Stimulated activated CD4-positive, alpha-beta T cell treated with anti-CD3 and anti-CD28 coated beads, Interleukin-1b, Interleukin-23, amount 100 ng/mL, for 1 hour (primary cell): ENCODE measurements at places on chromosomes 2 and 18.
A peak's percentile ranks its signal among the peaks of the same experiment; 100 is the strongest.

DNA sequence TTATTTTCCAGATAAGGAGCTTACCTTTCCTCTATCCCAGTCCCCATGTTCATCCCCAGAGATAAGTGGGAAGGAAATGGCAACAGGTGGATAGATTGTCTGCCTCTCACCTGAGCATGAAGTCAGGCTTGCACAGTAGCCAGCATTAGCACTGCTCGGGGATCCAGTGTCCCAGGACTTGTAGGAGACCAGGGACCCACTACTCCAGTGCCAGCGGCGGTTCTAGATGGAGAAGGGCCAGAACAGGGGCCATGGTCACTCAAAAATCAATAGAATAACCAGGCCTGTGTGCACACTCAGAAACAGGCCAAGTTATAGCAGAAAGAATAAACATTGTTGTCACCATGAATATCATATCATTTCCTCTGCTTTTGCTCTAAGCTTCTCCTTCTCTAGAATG, 2.4 kb downstream of the REG1B start:
- DNase-seq, result no peak

GRCh38 chr2:23008440-23008839, 376.5 kb upstream of the KLHL29 start:
- DNase-seq, result no peak

DNA sequence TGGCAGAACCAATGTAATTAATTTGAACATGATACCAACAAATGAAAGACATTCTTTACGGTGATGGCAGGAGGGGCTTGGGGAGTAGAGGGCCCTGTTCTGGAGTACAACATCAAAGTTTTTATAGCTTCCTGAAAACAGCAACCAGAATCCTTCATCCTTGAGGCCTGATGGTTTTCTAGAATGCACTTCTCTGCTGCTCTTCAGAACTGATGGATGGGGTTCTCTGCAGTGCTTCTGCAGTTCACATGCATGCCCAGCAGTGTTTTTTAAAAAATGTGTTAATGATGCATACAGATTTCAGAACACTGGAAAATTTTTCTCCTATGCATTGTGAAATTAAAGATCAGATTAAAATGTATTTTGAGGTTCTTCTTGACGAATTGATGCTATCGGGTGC, 2.5 kb downstream of the LTBP1 start:
- no peak for DNase-seq

DNA sequence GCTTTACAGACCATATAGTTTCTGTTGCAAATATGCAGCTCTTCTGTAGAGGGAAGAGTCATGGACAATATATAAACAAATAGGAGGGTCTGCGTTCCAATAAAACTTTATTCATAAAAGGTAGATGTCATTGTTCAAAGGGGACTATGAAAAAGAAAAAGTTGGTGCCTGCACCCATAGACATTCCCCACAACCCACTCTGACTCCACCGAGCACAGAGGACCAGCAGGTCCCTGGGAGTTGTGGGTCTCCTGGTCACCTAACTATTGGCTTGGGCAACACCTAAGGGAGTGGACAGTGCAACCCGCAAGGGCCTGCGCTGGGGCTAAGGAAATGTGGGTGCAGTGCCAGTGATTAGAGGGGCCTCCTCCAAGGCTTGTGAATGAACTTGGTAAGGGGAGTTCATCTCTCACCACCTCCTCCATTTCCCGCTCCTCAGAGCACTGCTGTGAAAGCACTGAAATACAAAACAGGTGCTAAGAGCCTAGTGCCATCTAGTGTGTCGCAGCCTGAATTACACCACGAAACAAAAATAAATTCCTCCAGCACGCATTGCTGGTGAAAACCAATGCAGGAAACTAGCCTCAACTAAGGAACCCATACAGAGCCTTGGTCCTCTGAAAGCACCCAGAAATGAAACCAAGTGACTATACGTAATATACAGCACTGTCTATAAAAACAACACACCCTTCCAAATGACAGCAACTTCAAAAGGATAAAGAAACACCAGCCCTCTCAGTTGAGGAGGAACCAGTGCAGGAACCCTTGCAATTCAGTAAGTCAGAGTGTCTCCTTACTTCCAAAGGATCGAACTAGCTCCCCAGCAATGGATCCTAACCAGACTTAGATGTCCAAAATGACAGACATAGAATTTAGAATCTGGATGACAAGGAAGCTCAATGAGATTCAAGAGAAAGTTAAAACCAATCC, 166.6 kb downstream of the RNF144A start:
- DNase-seq, result no peak

- DNase-seq, result no peak
These were observed 196.0 kb upstream of the RAB12 start for GRCh38 chr18:8413189-8413588.

DNA sequence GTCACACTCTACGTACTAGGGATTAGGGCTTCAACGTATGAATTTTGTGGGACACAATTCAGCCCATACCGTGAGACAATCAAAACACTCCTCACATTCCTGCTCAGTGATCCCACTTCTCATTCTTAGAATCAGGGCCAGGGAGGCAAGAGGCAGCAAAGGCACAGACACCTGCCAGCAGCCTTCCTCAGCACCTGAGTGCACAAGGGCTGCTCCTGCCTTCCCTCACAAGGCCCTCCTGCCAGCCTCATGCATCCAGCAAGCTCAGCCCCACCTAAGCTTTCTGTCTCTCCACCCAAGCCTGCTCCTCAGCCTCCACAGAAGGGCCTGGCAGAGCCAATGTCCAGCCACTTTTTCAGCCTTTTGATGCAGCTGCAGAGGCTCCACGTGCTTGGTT, 141.6 kb downstream of the SP3 start:
- DNase-seq, result no peak

DNA sequence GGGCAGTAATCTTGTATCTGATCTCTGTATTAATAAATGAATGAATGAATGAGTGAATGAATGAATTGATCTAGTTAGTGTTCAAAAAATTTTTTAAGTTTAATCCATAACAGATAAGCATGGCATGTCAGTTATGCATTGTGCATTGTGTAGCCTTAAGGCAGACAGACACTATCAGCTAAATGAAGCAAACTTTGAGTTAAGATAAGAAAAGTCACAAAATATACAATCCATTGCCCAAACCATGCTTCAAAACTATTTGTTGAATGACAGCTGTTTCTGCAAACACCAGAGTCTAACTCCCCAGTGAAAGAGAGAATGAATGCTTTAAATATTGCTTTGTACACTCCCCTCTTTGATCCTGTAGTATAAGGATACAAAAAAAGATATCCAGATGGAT, 314.3 kb upstream of the ETAA1 start:
- DNase-seq, result no peak

DNA sequence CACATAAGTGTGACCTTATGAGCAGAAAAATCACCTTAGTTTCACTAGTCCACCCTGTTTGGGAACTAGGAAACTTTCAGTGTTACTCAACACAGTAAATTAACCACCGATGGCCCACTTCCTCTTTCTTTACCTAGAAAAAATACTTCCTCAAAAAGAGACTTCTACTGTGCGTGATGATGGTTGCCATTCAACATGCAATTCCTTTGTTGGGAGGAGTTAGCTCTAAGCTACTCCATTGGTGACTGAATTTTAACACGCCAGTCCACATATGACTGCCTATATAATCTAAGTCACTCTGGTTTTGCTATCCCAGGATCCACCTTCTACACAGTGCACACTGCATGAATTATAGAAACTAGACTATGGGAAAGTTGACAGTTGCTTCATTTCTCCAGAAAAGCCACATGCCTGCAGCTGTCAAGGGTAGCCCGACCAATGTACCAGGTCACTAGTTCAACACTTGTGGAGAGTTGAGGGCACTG, 47.8 kb upstream of the REG3G start:
- DNase-seq, result no peak

DNA sequence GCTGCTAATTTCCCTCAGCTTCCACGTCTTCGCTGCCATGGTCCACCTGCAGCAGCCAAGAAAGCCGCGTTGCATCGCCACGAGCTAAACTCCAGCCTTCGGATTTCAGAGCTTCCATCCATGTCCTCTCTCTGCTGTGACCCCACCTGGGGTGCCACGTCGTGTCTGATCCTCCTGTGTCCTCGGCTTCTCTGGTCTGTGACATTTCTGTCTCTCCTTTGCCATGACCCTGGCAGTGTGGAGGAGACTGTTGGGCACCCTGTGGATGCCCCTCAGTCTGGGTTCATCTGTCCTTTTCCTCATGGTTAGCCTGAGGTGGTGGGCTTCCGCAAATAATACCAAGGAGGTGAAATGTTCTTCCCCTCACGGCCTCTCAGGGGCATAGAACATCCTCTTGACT, 106.8 kb downstream of the RTP5 start:
- DNase-seq, result no peak

DNA sequence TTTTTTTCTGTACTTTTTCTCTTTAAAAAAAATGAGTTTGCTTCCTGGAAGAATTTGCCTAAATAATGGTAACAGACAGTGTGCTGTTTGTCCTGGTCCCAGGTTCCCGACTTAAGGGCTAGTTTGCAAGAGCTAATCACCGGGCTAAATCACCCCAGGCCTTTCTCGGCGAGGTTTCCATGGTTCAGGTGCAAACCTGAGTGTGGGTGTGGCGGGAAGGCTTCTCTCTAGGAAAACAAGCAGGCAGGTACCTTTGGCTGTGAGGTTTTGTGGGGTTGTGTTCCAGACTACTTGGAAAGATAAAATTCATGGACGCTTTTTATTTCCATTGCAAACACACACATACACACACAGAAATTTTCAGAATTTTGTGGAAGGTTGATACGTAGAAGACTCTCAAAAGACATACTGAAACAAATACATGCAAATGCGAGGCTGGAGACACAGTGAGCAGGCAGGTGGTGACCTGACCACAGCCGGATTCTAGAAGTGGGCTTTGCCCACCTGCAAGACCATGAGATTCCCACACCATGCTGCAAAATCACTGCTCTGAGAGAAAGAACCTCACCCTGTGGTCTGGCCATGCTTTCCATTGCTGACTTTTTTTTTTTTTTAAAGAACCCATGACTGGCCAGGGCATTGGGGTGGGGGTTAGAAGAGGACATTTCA, 815 bp downstream of the CNDP1 start:
- no peak for DNase-seq

DNA sequence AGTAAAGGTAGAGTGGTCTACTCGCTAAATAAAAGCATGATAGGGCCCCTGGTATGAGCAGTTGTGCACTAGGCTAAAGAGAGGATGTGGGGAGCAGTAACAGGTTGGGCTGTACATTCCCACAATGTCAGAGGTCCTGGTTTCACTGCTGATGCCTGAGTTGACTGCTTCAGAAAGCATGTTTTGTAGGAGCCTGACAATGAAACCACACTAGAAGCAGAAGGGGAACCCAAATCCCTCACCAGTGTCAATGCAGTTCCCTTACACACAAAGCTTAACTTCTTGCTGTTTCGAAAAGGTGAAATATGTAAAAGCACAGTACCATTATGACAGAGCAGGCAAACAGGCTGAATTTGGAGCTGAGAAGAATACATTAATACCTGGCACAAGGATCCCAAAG, 291.7 kb upstream of the KYNU start:
- DNase-seq, result no peak

- no peak for DNase-seq
These were observed 8.9 kb downstream of the STAM2 start for GRCh38 chr2:152166633-152167032.

DNA sequence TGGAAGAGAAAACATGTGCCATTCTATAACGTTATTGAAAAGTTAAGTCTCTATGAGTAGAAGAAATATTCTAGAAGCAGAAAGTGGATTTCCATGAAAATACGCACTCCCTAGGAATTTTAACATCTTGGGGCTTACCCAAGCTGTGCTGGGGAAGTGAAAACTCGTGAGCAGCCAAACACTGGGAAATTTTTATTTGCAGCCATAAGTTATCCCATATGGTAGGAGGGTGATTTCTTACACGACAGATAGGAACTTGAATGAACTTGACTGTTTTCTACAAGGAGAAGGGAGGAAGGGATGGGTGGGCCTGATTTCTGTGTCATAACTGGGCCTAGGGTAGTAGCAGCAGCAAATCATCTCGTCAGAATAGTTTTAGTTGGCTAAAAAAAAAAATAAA, 272.6 kb downstream of the ETAA1 start:
- DNase-seq, result no peak

DNA sequence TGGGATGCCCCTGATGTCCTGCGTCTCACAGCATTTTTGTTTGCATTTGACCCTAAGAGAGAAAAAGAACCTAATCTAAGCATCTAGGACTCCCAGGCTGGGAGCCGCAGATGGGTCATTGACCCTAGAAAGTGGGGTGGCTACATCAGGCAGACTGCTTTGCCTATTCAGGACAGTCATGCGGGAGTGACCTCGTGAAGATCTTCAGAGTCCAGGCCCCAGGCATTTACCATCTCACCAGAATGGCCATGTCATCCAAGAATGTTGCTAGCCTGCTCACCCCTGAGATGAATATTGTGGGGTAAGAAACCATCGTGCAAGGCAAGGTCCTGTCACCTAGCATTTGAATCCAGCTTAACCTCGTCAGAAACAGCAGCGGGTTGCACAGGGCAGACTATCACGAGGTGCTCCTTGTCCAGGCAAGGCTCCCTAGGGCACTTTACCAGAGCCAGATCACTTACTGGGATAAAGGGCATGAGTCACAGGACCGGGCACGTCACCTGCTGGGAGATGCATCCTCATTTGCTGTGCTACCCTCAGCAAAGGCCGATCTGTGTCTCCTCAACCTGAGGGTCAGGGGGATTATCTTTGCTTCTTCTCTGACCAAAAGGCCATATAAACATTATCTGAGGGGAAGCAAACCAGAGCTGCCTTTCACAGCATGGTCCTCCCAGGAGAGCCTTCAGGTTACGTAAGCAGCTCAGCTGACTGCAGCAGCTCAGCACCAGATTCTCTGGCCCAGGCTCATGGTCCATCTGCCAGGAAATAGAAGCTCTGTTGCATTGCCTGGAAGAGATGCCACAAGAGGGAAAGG, 162.3 kb downstream of the ACKR3 start:
- DNase-seq, result no peak

- DNase-seq, result peak; percentile 26
These were observed 23.0 kb upstream of the NTSR2 start for GRCh38 chr2:11692966-11693521.

GRCh38 chr2:96882906-96883305, 13.0 kb upstream of the SEMA4C start:
- DNase-seq, result no peak

GRCh38 chr2:74162951-74163350, 15.2 kb upstream of the BOLA3 start:
- no peak for DNase-seq

DNA sequence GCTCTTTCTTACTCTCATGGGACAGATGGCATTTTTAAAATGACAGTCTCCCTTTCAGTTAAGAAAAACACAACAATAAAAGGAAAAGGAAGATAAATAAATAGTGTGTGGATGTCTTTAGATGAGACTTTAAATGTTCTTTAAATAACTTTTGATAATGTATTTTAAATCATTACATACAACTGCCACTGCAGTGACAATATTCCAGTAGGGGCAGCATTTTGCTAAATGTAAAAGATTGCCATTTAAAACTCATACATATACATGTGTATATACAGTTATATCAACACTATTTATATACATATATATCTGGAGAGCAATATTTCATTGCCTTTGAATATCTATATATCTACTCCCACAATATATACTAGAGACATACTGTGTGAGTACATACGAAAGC, 90.7 kb downstream of the INO80D start:
- DNase-seq, result no peak

DNA sequence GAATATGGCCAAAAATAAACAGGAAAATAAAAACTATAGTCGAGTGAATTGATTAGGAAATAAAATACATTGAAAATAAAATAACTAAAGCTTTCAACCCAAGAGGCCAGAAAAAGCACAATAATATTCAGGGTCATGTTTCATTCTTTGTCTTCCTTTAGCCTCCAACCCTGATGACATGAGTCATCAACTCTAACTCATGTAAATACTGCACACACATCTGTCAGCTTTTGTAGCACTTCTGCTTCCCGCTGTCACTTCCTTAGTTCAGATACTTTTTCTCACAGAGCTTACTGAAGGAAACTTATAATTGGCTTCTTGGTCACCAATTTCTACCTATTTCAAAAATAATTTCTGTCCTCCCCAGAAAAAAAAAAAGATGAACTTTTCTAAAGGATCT, 112.8 kb downstream of the UPP2 start:
- no peak for DNase-seq
